ENCODE measurements at places on chromosomes 5 and 9.

GRCh38 chr5:112014783-112015395 lies 257.9 kb upstream of the NREP start:
- DNase-seq = no peak

- no peak for DNase-seq
Measured at GRCh38 chr5:57493034-57493433, 10.4 kb upstream of the ACTBL2 start.

DNA sequence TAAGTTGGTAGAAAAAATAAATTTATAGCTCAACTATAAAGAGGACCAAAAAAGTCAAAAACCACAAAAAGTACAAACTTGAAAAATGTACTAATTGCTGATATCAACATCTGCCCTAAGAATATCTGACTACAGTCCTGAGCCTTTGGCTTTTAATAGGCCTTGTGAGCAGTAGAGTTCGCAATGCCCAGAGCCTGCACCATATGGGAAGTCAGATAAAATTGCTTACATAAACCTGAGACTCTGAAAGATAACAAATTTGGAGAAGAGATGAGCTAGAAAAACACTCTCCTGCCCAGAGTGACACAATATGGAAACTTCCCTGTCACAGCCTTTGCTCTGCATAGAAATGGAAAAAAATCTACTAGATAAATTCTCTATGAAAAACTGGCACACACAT lies 368.0 kb upstream of the GRIN3A start:
- no peak for DNase-seq

- peak; percentile 71 for DNase-seq
Measured at GRCh38 chr9:137030538-137031527, 1.1 kb downstream of the FUT7 start.

GRCh38 chr9:1051584-1052275 lies 1.6 kb downstream of the DMRT2 start:
- no peak for DNase-seq

DNA sequence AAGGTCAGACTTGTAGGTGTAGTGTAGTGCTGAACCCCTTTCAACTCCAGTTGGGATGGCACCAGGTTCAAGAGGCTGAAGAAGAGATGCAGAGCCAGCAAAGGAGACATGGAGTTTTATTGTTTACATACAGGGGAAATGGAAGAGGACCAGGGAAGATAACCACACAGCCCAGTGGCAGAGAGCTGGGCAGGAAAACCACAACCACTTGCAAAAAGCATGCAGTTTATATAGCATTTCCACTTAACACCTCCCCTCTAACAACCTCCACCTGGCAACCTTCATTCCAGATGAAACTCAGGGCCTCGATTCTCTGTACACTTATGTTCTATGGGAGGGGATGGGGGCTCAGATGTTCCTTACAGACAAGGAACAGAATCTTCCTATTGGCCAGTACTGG lies 56.9 kb downstream of the SNX24 start:
- DNase-seq = no peak

- DNase-seq = no peak
Measured at GRCh38 chr9:6739218-6739617, 18.6 kb upstream of the KDM4C start.

- DNase-seq = no peak
Measured at GRCh38 chr5:73446631-73447529, 1.7 kb downstream of the FOXD1 start.

DNA sequence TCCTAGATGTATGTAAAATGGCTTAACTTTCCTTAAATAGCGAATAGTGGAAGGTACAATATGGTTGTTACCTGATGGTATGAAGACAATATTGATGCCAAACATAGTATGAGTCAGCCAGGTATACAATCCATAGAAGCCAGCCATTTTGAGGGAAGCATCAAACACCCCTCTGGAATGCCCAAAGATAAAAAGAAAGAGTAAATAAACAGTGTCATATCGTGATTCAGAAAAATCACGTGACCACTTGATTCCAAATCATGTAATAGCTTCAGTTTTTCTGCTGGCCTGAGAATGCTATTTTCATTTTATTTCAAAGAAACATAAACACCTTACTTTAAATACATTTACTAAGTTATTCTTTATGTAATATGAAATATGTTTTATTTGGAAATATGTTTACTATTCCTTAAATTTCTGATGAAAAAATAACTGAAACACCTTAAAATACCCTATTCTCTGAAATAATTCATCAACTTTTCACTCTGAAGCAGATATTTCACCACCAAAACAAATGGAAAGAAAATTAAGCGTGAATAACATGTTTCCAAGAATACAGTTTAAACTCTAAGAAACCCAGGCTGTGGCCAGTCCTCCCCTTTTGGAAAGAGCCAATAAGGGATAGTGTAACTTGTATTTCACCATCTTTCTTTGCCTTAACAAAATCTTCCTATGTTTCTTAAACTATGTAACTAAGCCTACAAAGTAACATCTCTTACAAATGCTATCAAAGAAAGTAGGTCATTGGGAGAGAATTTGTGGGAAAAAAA lies 24.8 kb upstream of the CTNNAL1 start:
- no peak for DNase-seq

- DNase-seq = no peak
Measured at GRCh38 chr5:42953041-42953440, 87.1 kb downstream of the ANXA2R start.

GRCh38 chr5:41751867-41752266 lies 118.4 kb downstream of the OXCT1 start:
- DNase-seq = no peak

- DNase-seq = no peak
Measured at GRCh38 chr5:140245341-140245740, 57.6 kb downstream of the PFDN1 start.

- DNase-seq = no peak
Measured at GRCh38 chr5:99122976-99123375, 194.2 kb upstream of the CHD1 start.

GRCh38 chr5:150490296-150490669 lies 17.6 kb upstream of the NDST1 start:
- no peak for DNase-seq

DNA sequence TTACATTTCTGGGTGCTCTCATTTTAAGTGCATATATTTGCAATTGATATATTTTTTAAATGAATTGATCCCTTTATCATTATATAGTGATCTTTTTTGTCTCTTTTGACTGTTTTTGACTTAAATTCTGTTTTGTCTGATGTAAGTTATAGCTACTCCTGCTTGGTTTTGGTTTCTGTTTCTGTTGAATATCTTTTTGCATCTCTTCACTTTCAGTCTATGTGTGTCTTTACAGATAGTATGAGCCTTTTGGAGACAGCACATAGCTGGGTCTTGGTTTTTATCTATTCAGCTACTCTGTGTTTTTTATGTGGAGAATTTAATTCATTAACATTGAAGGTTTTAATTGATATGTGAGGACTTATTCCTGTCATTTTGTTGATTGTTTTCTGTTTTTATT lies 311.3 kb downstream of the SPATA31D1 start:
- no peak for DNase-seq

DNA sequence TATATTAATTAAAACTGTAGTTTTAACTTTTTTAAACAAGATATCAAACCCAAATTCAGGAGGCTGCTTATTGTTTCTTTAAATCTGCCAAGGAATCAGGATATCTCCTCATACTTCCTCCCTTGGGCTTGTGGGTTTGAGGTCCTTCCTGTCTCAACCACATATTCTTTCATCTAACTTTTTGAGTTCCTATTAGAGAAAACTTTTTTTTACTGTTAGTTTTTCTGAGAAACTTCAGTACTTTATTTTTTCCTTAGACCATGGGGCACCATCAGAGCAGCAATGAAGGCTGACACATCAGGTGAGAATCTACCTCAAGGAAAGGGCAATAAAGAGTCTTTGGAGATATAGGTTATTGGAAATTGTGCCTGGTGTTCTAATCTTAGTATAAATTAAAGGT lies 56.7 kb downstream of the TSSK1B start:
- DNase-seq = no peak

GRCh38 chr5:68318955-68319705 lies 103.6 kb downstream of the PIK3R1 start:
- no peak for DNase-seq

DNA sequence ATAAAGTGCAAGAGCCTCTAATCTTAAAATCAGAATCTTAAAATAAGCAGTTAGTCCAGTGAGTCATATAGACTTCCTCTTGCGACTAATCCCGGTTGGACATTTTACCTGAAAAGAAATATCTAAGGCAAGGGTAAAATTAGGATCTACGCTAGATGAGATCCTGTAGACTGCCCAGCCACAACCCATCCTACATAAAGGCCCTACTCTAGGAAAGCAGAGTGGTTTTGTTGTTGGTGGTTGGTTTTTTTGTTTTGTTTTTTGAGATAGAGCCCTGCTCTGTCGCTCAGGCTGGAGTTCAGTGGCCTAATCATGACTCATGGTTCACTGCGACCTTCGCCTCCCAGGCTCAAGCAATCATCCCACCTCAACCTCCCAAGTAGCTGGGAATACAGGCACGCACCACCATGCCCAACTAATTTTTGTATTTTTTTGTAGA lies 6.9 kb downstream of the TSC1 start:
- DNase-seq = no peak

GRCh38 chr9:31799953-31800609 lies 584.4 kb upstream of the ACO1 start:
- no peak for DNase-seq

- DNase-seq = no peak
Measured at GRCh38 chr5:34415559-34416198, 240.4 kb upstream of the RAI14 start.

- no peak for DNase-seq
Measured at GRCh38 chr9:114900942-114901802, 29.2 kb downstream of the TNFSF8 start.

- no peak for DNase-seq
Measured at GRCh38 chr9:129597355-129598088, 23.4 kb downstream of the C9orf50 start.

GRCh38 chr5:38677636-38678035 lies 121.2 kb upstream of the LIFR start:
- no peak for DNase-seq

DNA sequence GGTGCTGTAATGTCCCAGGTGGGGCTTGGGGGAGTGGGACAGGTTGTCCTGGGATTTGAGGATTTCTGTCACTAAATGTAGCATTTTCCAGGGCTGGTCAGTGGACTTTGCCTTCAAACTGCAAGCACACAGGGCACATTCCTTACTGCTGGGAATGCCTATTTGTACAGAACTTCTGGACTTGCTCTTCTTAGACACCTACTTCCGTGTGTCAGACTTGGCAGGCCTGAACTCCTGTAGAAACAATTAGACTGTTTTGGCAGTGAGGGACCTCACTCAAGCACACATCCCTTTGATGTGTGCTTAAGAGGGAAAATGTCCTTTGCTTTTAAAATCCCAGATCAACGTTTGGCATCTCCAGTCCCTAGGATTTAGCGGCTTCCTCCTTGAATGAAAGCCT lies 192.2 kb downstream of the PAPPA start:
- no peak for DNase-seq

DNA sequence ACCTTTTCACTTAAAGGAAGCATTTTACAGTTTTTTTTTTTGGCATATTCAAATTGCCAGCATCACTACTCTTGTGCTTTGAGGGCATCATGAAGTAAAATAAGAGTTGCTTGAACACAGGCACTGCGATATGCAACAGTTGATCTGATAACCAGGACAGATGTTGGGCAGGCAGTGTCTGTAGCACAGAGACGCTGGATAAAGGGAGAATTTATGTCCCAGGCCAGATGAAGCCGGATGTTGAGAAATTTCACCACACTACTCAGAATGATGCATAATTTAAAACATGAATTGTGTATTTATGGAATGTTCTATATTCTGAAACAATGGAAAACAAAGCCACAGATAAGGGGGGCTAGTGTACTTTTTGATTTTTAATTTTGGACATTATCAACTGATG lies 71.4 kb downstream of the SLC12A2 start:
- no peak for DNase-seq

GRCh38 chr5:132264546-132265335 lies 7.2 kb downstream of the PDLIM4 start:
- DNase-seq = no peak

- DNase-seq = no peak
Measured at GRCh38 chr5:5165541-5166002, 25.4 kb downstream of the ADAMTS16 start.

GRCh38 chr5:44389823-44390143 lies 563 bp upstream of the FGF10 start:
- no peak for DNase-seq

DNA sequence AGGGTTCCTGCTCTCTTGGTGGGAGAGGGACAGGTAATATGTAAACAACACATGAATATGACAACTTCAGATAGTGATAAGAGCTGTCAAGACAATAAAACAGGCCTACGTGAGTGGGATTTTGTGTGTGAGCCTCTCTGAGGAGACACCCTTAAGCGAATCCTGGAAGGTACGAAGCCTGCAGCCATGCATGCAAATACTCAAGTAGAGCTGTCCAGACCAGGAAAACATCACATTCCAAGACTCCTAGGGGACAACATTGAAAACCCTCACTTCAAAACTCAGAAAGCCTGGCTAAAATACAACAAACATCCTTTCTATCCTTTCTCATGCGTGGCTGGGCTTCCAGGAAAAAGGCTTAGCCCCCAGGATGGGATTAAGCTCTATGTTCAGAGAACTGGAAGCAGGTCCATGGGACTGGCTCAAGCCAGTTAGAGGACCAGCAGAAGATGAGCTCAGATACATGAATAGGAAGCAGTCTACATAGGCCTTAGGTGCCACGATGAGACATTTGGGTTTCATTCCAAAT lies 124.8 kb upstream of the IQGAP2 start:
- DNase-seq = no peak

DNA sequence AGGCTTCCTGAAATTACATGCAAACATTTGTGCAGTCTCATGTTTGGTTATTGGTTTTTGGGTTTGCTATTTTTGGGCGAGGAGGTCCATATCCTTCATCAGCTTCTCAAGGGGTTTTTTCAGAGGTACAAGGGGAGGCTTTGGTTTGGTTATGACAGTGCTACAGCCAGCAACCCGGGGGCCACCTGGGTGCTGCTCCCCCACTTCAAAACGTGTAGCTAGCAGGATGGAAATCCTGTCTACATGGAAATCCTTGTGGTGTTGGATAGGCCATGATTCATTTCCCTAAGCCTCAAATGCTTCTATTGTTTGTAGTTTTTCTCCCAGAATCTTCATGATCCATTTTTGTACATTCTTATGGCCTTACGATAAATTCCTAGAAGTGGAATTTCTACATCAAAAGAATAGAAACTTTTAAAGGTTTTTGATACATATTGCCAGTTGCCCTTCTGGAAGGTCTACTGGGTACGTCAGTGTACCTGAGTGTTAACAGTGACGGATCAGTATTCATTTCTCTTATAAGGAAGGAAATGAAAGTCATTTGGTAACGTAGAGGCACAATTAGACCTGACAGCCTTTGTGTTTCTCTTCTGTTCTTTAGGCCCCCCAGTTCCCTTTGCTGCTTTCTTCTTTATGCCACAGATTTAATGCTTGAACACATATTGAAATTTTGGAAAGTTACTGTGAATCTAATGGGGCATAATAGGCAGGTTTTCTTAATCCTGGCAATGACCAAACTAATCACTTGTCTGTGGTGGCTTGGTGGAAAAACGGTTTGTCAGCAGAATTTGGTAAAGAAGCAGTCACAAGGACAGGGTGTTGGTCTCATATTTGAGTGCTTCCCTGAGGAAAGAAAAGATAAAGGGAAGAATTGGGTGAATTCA lies 69.7 kb upstream of the ABL1 start:
- no peak for DNase-seq
